H1 (cell line): ENCODE measurements at places on chromosomes 6 and 20.

DNA sequence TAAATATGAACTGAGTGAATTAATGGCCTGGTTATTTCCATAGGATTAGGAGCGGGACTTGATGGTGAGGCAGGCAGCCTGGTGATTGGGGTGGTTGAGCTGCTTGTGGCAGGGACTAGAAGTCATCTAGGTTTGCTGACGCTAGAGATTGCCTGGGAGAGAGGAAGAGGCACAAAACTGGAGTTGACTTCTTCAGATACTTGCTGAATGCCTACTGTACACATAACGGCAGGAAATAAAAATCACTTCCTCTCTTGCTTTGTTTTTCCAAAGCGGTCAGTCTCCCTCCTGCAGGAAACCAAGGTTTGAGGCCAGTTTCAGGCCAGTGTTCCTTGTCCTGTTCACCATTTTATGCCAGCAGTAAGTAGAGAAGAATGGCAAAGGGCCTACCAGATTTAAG lies 36.7 kb upstream of the MYLIP start:
- DNase-seq = no peak

- no peak for DNase-seq
Observed at GRCh38 chr6:119346936-119347335, 2.6 kb downstream of the MAN1A1 start.

- no peak for DNase-seq
Observed at GRCh38 chr20:46485431-46485830, 27.9 kb downstream of the ZNF334 start.

DNA sequence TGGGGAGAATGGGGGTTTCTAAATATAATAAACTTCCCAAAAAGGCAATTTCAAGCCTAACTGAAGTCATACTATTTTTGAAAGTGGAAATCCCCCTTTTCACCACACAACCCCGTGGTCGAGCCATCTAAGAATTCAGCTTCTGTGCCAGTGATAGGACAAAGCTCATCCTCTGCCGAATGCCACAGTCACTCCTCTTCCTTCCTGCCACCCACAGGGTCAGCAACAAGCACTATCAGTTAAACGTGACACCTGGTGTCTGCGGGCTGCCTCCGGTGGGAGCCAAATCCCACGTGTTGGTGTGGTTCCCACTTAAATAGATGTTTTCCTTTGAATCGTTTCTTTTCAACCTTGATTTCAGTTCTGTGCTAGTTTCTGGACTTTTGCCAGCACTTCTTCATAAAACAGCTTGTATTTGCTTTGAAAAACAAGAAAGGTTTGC lies 60.7 kb downstream of the TNFAIP3 start:
- DNase-seq = no peak

GRCh38 chr6:143356101-143356880 lies 94.2 kb downstream of the ADAT2 start:
- no peak for DNase-seq

DNA sequence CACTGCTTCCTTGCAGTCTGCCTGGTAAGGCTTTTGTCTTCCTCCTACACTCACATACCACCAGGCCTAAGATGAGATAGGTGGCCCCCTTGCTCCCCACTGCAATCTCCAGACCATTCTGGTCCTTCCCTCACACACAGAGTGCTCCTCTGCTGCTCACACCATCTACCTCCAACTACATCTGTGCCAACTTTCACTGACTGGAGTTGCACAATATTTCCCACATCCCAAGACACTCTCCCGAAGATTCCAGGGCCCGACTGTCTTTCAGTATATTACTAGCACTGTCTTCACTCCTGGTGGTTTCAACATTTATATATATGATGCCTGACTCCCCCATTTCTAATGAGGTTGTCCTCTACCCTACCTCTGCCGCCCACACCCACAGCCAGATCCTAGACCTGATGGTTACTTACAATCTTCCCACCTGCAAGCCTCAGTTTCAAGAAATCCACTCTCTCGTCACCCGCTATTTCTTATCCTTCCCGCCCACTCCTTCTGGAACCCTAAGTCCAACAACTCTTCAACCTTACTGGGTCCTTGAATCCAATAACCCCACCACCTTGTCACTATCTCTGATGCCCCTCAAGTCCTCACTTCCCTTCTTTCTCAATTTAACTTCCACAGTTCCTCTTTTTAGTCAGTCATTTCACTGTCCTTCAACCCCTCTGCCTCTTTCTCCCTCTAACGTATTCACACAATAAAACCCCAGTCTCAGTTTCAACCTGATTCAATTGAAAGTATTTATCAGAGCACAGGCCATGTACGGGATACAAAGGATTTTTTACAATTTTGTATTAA lies 21.6 kb downstream of the RALGAPA2 start:
- no peak for DNase-seq

GRCh38 chr6:4066029-4066755 lies 12.7 kb downstream of the FAM217A start:
- DNase-seq = no peak

GRCh38 chr6:3380344-3381232 lies 76.3 kb downstream of the SLC22A23 start:
- no peak for DNase-seq

- no peak for DNase-seq
Observed at GRCh38 chr20:41573955-41574354, 44.2 kb downstream of the CHD6 start.

DNA sequence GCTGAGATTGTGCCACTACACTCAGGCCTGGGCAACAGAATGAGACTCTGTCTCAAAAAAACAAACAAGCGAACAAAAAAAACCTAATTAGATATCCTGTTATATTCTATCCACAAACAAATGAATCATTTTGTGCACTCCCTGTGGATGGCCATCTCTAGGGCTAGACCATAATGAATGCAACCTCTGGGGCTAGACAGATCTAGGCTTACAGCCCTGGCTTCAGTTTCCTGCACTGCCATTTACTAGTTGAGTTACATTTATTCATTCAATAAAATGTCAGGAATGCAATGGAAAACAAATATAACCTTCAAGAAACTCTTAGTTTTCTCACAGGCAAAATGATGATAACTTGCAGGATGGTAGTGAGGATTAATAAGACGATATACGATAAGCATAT lies 6.6 kb upstream of the RNF8 start:
- DNase-seq = no peak
